ENCODE measurements at places on chromosomes 5 and 9. TPM values are rescaled to one million over a fixed set of nuclear protein-coding genes. Genes with fewer than 3 reads are reported as not detected.
A peak's percentile ranks its signal among the peaks of the same experiment; 100 is the strongest.

DNA sequence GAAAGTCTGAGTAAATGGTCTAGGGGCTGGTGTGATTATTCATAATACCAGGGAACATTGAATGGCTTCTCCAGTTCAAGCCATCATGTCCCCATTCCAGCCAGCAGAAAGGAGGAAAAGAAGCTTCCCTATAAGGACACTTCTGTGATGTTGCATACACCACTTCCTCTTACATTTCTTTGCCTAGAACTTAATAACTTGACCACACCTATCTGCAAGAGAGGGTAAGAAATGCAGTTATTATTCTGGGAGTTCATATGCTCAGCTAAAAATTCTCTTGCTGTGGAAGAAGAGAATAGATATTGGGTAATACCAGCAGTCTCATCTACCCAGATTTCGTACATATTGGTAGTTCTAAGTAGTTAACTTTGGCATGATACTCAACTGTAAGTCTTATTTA is 166.1 kb downstream of the SLC28A3 start:
- no peaks in the 10 kb centered on the region for H3K4me1 ChIP-seq
- no peak overlapping the region for H3K27ac ChIP-seq
- no peak overlapping the region for H3K4me3 ChIP-seq
- no peaks in the 10 kb centered on the region for H3K27me3 ChIP-seq
- no peak for DNase-seq

The SLC6A3 gene
- 0.32 TPM for total RNA-seq

GRCh38 chr5:100827481-100827889 is 75.6 kb downstream of the ST8SIA4 start:
- no peaks in the 10 kb centered on the region for H3K27me3 ChIP-seq
- H3K4me1 ChIP-seq, result no peaks in the 10 kb centered on the region
- H3K4me3 ChIP-seq, result no peak overlapping the region
- H3K36me3 ChIP-seq, result no peaks in the 10 kb centered on the region
- peak overlapping the region; percentile 51 for H3K27ac ChIP-seq
- DNase-seq, result no peak

The PCDHGA6 gene
- 8.5 TPM for total RNA-seq

DNA sequence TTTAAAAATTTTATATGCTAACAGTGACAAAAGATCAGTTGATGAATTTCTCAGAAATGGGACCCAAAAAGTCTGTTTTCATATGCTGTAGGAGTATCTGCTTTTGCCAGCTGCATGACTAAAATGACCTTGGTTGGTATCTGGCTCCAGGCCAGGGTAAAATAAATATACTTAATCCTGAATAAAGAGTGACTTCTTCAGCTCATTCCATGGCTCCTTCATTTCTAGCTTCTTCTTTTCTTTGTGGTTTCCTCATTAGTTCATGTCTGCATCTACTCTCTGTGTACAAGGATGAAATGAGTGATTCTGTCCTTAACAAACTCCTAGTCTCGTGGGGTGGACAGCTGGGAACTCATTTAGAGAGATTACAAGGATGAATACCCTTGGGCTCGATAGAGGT is 36.0 kb downstream of the RCL1 start:
- H3K4me3 ChIP-seq, result no peak overlapping the region
- no peaks in the 10 kb centered on the region for H3K27me3 ChIP-seq
- H3K36me3 ChIP-seq, result no peaks in the 10 kb centered on the region
- H3K4me1 ChIP-seq, result no peaks in the 10 kb centered on the region

GRCh38 chr5:132024117-132024435 is 12.6 kb upstream of the ACSL6 start:
- H3K4me1 ChIP-seq, result no peaks in the 10 kb centered on the region
- H3K27me3 ChIP-seq, result peaks cover 10% of the 10 kb centered on the region
- H3K27ac ChIP-seq, result no peak overlapping the region
- H3K36me3 ChIP-seq, result no peaks in the 10 kb centered on the region
- DNase-seq, result no peak
- H3K4me3 ChIP-seq, result no peak overlapping the region

The EGFL7 gene
- 48.9 TPM for total RNA-seq

- no peaks in the 10 kb centered on the region for H3K4me1 ChIP-seq
- peak overlapping the region; percentile 43 for H3K27ac ChIP-seq
Observed at GRCh38 chr9:286071-286740, 71.5 kb downstream of the DOCK8 start.

The ANKRD34B gene
- not detected for total RNA-seq

GRCh38 chr9:109449036-109449798 is 48.9 kb downstream of the PTPN3 start:
- no peaks in the 10 kb centered on the region for H3K36me3 ChIP-seq
- H3K27me3 ChIP-seq, result no peaks in the 10 kb centered on the region
- H3K27ac ChIP-seq, result peak overlapping the region; percentile 61
- DNase-seq, result no peak
- no peak overlapping the region for H3K4me3 ChIP-seq

The IL5 gene
- total RNA-seq, result not detected

- peaks cover 2% of the 10 kb centered on the region for H3K36me3 ChIP-seq
- H3K27ac ChIP-seq, result no peak overlapping the region
- peaks cover 14% of the 10 kb centered on the region for H3K4me1 ChIP-seq
Observed at GRCh38 chr5:55986931-55987330, 7.8 kb downstream of the IL6ST start.

DNA sequence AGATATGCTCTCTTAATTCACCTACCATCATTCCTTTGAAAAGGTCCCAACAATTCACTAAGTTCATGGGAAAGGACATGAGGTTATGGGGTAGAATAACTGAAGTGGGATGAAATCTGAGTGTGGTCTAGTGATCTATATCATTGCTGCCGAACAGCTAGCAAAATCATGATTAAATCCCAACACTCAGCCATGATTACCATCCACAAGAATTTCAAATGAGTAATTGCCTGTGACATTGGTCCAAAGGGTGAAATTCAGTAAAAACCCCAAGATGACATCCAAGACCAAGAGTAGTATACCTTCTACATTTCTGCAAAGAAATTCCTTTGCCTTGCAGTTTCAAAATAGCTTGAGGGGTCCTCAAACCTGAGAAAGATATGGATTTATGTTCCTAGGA is 225.6 kb downstream of the SPOCK1 start:
- no peaks in the 10 kb centered on the region for H3K36me3 ChIP-seq
- no peaks in the 10 kb centered on the region for H3K4me1 ChIP-seq
- no peaks in the 10 kb centered on the region for H3K27me3 ChIP-seq
- no peak overlapping the region for H3K27ac ChIP-seq

DNA sequence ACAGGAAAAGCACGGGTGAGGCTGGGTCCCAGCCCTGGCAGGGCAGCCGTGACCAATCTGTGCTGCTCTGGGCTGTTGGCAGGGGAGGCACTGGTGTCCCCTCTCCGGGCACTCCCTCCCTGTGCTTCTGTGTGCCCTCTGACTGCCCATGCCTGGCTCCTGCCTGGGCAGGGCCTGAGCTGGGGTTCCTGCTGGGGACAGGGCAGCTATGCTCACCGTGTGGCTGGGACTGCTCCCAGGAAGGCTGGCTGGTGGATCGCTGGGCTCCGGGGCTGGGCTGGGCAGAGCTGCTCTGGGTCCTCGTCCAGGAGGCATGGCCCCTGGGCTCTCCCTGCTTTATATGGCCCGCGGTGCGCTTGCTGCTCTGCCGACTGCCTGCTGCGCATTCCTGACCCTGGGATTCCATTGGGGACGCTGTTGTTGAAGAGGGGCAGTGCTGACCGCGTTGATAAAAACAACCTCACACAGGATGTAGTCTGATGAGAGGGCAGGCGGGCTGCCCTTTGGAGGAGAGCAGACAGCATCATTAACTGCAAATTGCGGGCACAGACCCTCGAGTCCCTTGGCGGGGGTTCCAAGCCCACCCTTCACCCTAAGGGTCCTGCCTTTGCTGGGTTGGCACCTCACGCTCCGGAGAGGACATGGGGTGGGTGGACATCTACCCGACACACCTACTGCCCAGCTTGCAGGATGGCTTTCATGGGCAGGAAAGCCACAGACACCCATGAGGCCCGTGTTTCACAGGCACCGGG is 955 bp downstream of the QRFP start:
- no peak overlapping the region for H3K4me3 ChIP-seq
- H3K36me3 ChIP-seq, result no peaks in the 10 kb centered on the region
- no peak for DNase-seq
- no peaks in the 10 kb centered on the region for H3K27me3 ChIP-seq
- H3K27ac ChIP-seq, result no peak overlapping the region
- no peaks in the 10 kb centered on the region for H3K4me1 ChIP-seq

The GKAP1 gene
- total RNA-seq, result 13.4 TPM

GRCh38 chr9:131218370-131218769 is 57.9 kb downstream of the FAM78A start:
- no peaks in the 10 kb centered on the region for H3K4me1 ChIP-seq
- DNase-seq, result no peak
- no peak overlapping the region for H3K27ac ChIP-seq
- no peaks in the 10 kb centered on the region for H3K36me3 ChIP-seq

The ANKRD31 gene
- 0.59 TPM for total RNA-seq

DNA sequence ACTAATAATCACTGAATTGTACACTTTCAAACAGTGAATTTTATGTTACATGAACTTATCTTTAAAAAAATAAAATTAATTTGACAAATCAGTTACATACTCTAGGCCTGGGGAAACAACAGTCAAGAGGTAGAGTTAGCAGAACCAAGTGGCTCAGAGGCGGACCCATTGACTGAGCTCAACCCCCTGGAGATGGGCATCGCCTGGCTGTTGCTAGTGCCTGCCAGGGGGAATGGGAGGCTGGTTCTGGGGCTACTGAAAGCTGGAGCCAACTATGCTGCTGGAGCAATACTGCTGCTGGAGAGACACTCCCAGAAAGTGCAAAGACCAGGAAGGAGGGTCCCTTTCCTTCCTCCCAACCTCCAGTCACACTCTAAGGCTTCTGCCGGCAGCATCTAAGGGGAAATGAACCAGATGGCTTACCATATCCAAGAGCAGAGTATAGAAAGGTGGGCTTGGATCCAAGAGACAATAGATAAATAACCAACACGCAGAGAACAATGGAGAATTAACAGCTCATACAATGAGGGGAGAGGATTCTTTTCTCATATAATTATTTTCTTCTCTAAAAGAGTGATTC is 40.3 kb upstream of the ANKRD55 start:
- no peaks in the 10 kb centered on the region for H3K4me1 ChIP-seq
- DNase-seq, result no peak
- H3K4me3 ChIP-seq, result no peak overlapping the region
- H3K27me3 ChIP-seq, result no peaks in the 10 kb centered on the region

DNA sequence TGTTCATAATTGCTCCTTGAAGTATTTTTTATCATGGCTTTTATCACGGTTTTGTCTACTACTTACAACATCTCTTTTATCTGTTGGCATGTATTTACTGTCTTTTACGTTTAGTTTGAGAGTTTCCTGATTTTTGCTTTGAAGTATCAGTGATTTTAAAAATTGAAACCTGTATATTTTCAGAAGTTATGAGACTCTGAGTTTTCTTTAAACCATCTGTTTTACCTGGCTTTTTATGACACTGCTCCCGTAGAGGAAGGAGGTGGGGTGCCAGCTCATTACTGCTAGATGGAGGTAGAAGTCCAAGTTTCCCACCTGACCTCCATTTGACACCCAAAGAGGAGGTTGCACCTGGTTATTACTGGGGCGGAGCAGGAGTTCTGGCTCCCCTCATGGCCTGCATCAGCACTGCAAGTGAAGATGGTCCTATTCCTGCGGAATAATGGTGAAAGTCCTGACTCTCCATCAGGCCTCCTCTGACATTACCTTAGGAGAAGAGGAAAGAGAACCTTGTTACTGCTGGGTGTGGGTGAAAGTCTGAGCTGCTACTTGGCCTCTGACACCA is 10.0 kb upstream of the ZNF131 start:
- H3K4me3 ChIP-seq, result no peak overlapping the region
- H3K27ac ChIP-seq, result no peak overlapping the region
- no peak for DNase-seq
- H3K4me1 ChIP-seq, result no peaks in the 10 kb centered on the region
- no peaks in the 10 kb centered on the region for H3K36me3 ChIP-seq

DNA sequence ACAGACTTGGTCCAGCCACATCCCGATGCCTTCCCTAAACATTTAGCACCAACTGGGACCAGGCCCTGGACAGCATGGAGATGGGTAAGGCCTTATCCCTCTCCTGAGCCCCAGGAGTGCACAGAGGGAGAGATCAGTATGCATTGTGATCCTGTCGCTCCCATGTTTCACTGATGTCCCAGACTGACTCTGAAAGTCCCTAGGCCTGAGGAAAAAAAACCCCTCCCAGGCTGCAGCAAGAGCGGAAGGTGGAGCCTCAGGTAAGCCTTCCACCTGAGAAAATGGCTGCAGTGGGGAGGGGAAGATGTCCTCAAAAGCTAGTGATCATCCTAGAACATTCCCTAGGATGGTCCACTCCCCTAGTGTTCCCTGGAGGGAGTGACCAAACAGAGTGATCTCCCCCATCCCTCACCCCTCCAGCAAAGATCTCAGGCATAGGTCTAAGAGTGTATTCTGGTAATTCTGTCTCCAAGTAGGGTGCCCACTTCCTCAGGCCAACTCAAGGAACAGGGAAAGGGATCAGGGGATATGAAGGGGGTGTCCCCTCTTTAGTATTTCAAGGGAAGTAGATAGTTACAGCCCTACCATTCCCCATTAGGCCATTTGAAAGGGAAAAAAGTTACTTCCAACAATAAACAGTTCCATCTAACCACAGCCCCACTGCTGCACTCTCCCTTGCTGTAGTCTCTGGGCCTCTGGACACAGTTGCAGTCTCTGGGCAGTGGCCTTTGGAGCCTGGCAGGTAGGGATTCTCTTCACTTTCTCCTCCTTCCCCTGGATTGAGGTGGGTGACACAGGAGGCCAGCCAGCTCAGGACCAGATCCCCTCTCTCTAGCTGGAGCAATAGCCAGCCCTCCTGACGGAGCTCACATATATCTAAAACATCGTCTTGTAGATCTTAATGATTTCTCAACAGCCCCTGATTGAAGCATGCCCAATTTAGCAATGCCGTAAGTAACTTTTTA is 6.8 kb upstream of the CXXC5 start:
- no peak overlapping the region for H3K4me3 ChIP-seq
- peaks cover 5% of the 10 kb centered on the region for H3K4me1 ChIP-seq
- H3K27me3 ChIP-seq, result no peaks in the 10 kb centered on the region
- H3K27ac ChIP-seq, result peak overlapping the region; percentile 66
- DNase-seq, result peak; percentile 11

DNA sequence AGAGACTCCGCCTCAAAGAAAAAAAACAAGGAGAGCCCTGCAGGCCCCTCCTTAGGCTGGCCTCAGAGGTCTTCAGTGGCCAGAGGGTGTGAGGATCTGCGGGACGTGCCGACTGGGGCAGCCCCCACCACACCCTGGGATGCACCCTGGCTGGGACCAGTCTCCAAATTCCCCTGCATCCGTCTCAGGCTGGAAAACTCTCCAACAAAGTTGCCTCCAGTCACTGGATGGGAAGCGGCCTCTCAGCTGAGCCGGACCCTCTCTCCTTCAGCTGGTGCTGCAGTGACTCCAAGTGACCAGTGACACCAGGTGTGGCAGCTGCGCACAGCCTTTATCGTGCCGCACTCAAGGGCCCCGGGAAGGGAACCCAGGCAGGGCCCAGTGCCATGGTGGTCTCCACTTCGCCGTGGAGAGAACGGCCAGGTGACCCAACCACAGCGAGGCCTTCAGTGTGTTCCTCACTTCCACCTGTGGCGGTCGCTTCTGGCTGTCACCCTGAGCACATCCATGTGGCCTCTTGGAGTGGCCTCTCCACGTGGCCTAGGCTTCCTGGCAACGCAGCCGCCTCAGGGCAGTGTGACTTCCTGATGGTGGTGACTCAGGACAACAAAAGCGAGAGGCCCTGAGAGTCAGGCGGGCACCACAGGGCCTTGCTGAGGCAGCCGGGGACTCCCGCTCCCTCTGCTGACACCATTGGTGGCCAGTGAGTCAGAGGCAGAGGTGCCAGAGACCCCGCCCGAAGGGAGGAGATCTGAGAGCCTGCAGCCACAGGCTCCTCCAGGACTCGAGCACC is 19.3 kb upstream of the CAMSAP1 start:
- no peaks in the 10 kb centered on the region for H3K4me1 ChIP-seq
- H3K27me3 ChIP-seq, result no peaks in the 10 kb centered on the region
- H3K36me3 ChIP-seq, result no peaks in the 10 kb centered on the region
